ENCODE measurements at places on chromosomes 1 and 21.

DNA sequence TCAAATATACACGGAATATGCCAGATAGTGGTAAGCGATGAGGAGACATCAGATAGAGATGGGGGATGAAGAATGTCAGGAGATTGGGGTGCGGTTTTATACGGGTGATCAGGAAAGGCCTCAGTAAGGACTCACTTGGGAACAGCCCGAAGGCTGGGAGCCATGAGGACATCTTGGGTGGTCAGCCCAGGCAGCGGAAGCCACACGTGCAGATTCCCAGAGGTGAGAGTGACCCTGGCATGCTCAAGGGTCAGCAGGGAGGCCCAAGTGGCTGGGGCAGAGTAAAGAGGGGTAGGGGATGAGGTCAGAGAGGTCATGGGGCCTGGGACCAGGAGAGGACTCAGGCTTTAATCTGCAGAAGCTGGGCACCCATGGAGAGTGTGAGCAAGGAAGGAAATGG is 106.6 kb downstream of the MATN1 start:
- no peak for DNase-seq

DNA sequence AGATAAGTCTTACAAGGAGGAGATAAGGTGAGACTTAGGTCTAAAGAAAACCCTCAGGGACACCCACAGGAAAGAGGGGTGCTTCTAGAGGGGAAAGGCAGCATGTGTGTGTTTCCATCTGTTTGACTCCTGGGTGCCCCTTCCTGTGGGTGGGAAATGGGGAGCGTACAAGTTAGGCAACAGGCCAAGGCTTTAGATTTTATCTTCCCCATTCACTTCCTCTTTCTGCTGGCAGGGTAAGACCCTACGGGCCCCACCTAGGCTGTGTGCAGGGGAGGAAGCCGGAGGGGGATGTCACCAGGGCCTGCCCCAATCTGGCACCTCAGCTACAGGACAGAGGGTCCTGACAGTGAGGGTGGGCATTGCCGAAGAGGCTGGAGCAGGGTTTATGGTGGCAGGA is 2.5 kb upstream of the OLIG1 start:
- DNase-seq: no peak

GRCh38 chr1:211695135-211695816 is 19.9 kb upstream of the NEK2 start:
- DNase-seq: no peak

- no peak for DNase-seq
Measured at GRCh38 chr1:53549287-53549686, 90.1 kb downstream of the DMRTB1 start.

DNA sequence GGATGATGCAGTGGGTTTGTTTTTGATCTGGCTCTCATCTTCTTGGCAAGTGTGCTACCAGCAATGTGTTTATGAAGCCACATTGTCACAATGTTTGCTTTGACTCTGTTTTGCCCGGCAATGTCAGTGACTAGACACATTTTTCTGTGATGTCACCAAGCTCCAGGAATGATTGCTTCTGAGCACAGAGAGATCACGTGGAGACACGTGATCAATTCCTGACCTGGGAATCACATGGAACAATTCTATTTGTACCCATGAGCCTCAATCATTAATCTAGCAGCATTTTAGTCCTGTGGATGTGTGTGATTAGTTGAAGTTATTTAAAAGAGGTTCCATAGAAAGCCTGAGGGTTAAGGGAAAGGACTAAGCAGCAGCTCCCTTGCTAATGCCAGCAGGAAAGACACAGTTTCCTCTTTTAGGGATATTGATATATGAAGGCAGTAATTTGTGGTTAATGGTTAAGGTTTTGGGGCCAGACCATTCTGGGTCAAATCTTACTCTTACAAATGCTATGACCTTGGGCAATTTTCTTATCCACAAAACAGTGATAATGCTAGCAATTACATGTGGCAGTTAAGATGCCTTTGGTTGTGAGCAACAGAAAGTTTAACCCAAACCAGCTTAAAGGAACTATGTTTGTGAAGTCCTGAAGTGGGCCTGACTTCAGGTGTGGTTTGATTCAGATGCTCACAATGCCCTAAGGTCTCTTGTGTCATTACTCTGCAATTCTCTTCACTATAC is 59.0 kb downstream of the FASLG start:
- no peak for DNase-seq

DNA sequence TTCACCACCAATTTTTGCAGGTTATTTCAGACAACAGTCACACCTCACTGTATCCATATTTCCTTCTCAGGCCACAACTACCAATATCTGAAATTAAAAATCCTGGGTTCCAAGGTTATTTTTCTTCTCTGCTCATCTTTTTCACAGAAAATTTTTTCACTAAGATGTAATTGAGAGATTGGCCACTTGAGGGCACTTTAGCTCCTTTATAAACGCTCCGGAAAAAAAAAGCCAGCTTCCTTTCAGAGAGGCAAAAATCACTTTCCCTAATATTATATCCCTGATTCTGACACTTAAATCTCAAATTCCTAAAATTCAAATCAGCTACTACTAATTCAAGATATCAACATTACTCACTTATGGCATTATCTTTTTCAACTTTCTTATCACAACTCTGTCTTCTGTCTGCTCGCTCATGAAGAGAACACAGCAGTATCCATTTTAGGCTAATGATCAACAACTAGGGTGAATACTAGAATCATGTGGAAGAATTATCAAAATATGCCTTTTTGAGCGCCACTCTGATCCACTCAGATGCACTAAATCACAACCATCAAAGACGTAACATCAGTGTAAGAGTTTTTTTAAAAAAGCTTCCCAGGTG is 101.4 kb upstream of the RGS1 start:
- DNase-seq: no peak

GRCh38 chr21:35682904-35683549 is 377.3 kb downstream of the SETD4 start:
- no peak for DNase-seq

GRCh38 chr1:160032165-160032820 is 503 bp upstream of the PIGM start:
- DNase-seq: no peak

GRCh38 chr1:237864338-237865244 is 26.1 kb downstream of the ZP4 start:
- peak; percentile 51 for DNase-seq

DNA sequence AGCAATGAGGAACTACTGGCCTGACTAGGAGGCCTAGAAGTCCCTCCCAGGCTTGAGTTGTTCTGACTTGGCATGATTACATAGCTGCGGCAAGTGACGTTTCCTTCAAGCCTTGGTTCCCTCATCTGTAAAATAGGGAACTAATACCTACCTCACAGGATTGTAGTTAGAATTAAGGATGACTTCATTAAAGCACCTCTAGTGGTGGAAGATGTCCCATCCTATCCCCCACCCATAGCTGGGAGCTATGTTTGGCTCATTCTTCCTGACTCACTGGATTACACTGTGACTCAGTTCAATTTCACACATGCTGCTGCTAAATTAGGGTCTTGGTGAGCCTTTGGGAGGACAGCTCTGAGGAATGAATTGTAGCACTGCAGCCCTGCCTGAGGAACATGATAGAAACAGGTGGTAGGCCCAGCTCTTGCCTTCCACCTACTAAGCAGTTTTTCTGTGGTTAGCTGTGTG is 6.0 kb upstream of the SHISA4 start:
- DNase-seq: no peak

GRCh38 chr21:32030146-32030652 is 157.4 kb downstream of the HUNK start:
- no peak for DNase-seq

DNA sequence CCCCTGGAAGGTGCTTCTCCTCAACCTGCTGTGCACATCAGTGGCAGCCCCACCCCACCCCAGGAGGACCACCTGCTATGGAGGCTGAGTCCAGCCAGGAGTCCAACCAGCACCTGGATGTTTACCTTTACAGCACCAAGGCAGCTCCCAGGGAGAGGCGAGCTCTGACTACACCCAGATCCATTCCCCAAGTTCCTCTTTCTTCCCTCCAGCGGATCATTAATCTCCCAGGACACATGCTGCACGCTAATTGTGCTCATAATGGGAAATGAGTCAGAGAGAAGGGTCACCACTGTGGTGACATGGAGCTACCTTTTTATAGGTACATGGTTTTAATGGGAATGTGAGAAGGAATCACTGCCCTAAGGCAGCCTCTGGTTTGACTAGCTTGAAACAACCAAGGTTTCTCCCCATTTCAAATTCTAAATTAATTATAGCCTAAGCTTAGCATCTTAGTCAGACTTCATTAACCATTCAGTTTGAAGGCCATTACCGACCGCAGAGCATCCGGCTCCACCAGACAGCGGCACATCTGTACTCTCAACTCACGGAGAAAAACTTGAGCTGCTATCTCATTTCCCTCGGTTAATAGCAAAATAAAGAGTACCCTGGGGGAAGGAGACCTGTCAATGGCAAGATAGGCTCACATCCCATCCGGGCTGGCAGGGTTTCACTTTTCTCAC is 173.1 kb upstream of the GALNT2 start:
- DNase-seq: no peak

DNA sequence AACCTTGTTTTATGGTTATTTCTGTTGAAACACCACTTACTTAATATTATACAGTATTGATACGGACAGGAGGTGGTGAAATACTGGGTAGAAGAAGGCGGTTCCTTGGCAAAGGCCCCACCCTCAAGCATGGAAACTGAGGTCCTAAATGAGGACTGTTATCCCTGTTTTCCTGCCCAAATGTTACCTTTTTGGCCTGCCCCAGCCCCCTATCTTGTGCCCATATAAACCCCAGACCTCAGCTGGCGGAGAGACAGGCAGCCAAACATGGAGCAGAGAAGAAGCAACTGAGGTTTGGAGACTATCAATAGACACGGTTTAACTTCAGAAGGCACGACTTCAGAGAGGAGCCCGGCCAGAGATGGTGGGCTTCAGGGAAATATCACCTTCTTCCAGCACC is 640.1 kb downstream of the PTPRU start:
- DNase-seq: no peak

- no peak for DNase-seq
Measured at GRCh38 chr1:221669441-221669840, 72.4 kb downstream of the DUSP10 start.

- DNase-seq: no peak
Measured at GRCh38 chr1:158509471-158510156, 37.6 kb downstream of the OR10R2 start.

DNA sequence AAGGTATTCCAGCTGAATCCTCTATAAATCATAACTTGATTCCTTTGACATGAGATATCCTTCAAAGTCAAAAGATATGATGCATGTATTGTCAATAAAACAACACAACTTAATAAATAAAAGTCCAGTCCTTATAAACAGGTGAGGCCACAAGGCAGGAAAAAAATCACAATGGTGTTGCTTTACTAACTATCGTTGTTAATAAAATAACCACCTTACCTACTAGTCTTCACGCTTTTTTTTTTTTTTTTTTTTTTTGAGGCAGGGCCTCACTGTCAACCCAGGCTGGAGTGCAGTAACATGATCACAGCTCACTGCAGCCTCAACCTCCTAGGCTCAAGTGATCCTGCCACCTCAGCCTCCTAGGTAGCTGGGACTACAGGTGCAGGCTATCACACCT is at the start of gene TMEM81:
Gene TMEM81, minus strand, starts transcription at position 101 of the 400 bp plus-strand sequence. CDS start 140 bp downstream, outside the sequence.
- no peak for DNase-seq

DNA sequence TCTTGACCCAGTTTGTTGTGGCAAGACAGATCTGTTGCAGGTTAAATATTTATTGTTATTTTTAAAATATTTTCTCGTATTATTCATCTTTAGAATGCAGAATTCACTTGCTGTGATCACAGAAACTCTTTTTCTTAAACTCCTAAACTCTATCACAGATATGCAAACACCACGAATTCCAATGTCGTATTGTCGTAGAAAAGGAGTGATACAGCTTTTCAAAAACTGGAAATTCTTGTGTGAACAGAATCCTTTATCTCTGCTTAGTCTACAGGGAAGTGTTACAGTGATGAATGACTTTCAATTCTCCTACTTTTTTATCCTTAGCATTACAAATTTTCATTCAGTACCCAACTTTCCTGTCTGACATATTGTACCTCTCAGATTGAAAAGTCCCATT is 1329.5 kb upstream of the B3GALT2 start:
- no peak for DNase-seq

All from C1 segment of cervical spinal cord (tissue), 14 donors.